Forelimb muscle (tissue), 1 donor: ENCODE measurements at places on chromosomes 11 and 22. TPM values are rescaled to one million over a fixed set of nuclear protein-coding genes. Genes with fewer than 3 reads are reported as not detected.

DNA sequence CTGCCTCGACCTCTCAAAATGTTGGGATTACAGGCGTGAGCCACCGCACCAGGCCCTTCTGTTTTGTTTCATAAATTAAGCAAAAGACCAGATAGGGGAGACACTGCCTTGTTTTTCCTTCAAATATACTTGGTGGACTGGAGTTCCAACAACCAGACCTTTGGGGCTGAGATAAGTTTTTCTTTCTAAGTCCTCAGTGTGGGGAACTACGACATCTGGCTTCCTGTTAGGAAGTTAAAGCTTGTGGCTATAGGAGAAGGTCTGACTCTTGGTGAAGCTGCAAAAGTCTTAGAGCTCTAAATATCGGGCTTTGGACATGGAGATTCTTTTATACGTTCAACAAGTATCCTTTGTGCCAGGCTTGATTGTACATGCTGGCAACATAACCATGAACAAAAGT, 64.1 kb upstream of the EED start:
- no peak for DNase-seq

DNA sequence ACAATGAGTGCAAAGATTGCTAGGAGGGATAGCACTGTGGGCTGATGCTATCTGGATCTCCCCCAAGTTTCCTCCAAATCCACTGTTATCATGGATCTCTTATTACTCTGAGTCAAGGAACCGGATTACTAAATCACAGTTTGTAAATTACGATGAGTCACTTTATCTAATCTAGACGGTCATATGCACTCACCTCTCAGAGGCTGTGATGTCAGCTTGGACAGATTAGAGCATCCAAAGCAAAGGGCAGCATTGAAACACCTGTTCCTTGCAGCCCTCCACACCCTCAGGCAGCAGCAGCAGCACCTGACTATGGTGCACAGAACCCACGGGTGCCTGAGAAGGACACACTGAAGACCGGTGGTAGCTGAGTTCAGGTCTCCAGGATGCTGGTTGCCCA, 14.0 kb upstream of the POU2AF1 start:
- DNase-seq: no peak

GRCh38 chr11:72543849-72544542, 109.7 kb upstream of the CLPB start:
- DNase-seq: no peak

Gene CLDN25
- 0.43 TPM for polyA plus RNA-seq

Gene OR9G4
- not detected for polyA plus RNA-seq
